ENCODE measurements at places on chromosomes 16 and 17.

DNA sequence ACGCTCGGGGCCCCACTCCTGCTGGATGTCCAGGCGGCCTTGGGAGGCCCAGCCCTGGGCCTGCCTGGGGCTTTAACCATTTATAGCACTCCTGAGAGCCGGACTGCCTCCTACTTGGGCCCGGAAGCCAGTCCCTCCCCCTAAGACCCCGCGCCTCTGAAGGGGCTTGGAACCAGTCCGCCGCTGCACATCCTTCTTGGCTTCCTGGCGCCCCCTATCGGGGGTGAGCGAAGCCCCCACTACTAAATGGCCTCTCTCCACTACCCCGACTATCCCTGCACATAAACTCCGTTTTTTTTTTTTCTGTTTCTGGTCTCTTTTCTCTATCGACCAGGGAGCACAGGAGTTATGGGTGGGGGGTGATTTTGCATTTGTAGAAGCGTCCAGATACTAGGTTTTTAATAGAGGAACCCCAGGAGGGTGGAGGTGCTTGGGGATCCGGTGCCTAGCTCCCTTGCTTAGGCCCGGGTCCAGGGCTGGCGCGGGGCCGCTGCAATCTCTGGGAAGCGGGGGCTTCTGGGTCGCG, 633 bp upstream of the NOL3 start:
- DNase-seq, result no peak

- DNase-seq, result no peak
Measured at GRCh38 chr17:4986403-4986802, 1.1 kb downstream of the CAMTA2 start.

DNA sequence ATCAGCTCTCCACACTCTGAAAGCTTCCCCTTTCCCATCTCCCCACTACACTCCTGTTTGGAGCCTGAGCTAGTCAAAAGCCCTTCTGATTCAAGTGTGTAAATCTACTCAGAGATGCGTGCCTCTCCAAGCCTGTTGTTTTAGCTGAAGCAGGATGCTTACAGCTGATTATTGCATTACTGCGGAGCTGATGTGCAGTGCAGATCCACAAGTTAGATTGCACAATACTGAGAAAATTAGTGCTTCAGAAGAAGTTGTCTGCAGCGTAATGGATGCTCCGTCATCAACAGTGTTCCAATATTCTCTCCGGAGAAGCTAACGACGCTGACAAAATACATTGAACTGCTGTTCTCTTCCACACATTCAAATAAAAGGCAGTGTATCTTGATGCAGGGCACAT, 44.8 kb upstream of the NLRP1 start:
- no peak for DNase-seq

- DNase-seq, result no peak
Measured at GRCh38 chr17:27282054-27282551, 11.8 kb upstream of the WSB1 start.

- no peak for DNase-seq
Measured at GRCh38 chr16:13113741-13114140, 212.3 kb downstream of the SHISA9 start.

DNA sequence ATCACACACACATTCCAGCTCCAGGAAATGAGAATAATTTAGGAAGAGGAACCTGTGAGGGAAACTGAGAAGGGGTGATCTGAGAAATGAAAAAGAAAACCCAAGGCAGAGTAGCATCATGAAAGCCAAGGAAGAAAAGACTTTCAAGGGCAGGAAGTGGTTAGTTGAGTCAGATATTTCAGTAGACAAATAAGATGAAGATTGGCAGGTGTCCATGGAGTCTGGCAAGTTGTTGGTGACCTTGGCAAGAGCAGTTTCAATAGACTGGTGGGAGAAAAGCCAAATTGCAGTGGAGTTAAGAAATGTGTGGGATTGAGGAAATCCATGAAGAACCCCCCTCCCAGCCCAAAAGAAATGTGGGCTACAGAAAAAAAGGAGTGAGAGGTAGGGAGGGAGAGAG, 10.7 kb downstream of the GNAO1 start:
- DNase-seq, result no peak

DNA sequence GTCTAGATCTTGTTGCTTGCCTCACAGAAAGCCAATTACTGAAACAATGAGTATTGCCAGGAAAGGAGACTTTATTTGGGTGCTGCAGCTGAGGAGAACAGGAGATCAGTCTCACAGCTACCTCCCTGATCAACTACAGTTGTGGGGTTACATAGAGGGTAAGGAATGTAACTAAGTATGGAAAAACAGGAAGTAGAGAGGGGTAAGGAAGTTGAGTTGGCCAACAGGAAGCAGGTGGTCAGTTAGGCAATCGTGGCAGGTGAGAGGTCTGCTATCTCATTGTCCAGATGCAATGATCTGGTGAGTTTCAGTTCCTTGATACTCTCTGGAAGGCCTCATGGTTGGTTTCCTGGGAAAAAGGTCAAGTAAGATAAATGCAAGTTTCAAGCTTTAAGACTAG, 333.1 kb upstream of the GOT2 start:
- DNase-seq, result no peak

DNA sequence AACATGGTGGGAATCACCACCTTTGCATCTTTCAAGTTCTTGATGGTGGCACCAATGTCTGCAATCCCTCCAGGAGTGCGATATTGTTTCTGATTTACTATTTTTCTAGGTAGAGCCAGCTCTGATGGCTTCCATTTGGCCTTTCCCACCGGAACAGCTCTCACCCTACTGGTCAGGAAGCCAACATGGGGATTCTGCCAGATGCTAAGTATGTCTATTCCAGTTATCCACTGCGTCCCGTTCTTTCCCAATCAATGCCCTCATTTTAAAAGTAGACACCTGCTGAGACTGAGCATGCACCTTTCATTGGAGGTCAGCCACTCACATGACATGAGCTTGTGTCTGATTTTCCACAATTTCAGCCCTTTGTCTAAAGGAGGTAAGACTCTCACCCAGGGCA, 23.5 kb downstream of the ZZEF1 start:
- DNase-seq, result no peak

DNA sequence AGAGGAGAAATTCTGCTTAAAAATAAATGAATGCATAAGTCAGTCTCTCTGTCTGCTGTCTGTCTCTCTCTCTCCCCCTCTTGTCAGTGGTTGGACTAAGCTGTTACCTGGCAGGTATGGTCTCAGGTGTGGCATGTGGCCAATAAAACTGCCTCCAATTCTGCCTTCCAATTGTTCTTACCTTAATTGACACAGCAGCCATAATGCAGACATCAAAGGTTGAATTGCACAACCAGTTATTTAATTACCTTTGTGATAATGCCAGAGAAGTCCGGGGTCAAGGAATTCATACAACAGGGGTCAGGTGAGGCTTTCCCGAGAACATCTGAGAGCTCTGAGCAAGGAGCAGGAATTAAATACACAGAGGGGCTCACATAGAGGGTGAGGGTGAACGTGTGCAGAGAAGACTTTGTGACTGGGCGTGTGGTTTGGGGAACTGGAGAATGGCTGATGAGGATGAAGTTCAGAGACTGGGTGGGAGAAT, 78.8 kb upstream of the CDYL2 start:
- DNase-seq, result no peak

DNA sequence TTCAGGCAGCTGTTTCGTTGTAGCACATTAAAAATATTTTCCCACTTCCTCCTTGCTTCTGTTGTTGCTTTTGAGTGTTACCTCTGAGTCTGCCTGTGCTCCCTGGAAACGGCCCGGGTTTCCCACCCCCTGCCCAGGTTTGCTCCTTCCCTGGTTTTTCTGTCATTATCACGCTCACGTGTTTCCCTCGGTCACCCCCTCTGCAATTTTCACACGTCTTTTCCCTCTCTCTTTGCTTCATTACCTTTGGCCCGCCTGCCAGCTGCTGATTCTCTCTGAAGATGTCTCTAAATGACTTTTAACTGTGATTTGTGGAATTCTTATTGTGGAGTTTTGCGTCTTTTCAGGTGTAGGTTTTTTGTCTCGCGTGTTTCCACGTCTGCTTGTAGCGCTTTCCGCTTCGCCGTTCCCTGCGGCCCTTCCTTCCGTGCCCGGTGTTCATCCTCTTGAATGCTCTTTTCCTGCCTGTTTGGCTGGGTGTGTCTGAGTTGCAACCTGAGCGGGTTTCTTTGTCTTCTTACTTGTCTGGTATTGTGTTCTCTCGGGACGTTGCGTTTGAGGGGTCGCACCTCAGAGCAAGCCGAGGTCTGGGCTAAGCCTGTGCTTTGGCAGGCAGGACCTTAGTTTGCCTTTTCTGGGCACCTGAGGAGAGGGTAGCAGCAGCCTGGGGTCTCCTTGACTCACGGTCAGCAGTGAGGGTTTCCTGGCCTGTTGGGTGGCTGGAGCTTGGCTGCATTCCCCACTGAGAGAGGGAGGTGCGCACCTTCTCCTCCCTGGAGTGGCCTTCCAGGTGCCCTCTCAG, 96.3 kb upstream of the ZNF750 start:
- no peak for DNase-seq

DNA sequence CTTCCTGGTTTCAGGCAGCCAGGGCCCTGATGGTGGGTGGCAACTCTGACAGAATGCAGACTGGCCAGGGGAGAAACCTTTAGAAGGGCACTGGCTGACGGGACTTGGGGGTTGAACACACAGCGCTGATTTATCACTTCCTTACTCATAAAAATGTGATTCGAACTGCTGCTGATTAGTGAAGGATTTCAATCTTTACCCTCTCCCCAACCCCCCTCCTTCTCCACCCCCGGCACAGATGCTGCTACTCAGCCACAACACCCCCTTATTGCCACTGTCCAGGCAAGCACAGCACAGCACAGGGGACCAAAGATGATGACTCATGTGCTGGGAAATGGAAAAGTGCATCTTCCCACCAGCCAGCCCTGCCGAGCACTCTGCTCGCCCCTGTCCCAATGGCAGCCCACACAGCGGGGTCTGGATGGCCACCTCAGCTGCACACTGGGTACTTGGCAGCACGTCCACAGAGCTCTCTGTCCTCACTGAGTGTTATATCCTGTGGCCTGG, 70.1 kb downstream of the SMG6 start:
- no peak for DNase-seq

DNA sequence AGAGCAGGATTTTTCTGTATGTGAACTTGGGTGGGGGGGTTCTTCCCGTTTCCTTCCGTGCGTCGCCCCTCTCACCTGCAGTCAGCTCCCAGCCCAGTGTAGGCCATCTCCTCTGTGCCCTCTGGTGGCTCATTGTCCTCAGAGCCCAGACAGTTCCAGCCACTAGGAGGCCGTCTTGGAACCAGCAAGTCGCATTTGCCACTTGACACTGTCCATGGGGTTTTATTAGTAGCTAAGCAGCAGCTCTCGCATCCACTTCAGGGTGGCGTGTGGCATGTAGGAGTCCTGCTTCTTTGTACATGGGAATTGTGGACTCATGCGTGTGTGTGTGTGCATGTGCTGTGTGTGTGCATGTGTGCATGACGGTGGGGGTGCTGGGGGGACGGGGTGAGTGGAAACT, 74.0 kb downstream of the SEC14L1 start:
- no peak for DNase-seq

GRCh38 chr17:18027280-18027679, 11.7 kb downstream of the ATPAF2 start:
- no peak for DNase-seq

GRCh38 chr17:64771980-64772844, 110.1 kb upstream of the SMURF2 start:
- DNase-seq, result no peak

DNA sequence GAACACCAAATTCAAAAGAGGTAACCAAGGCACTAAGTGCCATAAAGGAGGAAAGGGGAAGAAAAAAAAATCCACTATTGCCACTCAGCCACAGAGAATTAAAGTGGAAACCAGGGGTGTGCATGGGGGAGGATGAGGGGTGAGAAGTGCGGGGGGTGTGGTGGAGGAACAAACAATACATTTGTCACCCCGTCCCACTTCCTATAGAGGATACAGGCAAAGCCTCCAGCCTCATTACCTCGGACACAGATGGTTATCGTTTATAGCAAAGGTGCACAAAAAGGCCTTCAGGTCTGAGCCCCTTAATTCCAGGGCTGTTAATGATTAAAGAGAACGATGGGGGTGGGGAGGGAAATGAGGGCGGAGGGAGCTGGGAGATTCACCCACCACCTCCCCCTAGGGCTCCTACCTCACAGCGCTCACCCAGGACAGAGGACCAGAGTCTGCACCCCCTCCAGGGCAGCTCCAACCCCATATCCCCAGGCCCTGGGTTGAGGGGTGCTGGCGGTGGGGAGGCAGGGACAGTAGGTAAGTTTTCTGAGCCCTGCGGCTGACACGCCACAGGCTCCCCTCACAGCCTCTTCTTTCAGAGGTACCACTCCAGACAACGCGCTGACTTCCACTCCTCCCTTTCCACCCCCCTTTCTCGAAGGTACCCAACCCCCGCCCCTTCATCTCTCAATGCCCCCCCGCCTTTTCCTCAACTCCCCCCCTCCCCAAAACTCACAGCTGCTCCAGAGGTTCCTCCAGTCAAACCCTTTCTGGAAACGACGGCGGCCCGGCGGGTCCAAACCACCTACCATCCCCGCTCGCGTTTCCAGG, 470 bp downstream of the DCUN1D3 start:
- DNase-seq, result no peak

GRCh38 chr16:85188822-85189672, 76.8 kb upstream of the CIBAR2 start:
- no peak for DNase-seq

- no peak for DNase-seq
Measured at GRCh38 chr16:26809461-26809860, 257.3 kb upstream of the C16orf82 start.

GRCh38 chr17:13671771-13672170, 70.0 kb upstream of the HS3ST3A1 start:
- DNase-seq, result no peak

- DNase-seq, result no peak
Measured at GRCh38 chr17:60256174-60256573, 106.4 kb downstream of the CA4 start.

DNA sequence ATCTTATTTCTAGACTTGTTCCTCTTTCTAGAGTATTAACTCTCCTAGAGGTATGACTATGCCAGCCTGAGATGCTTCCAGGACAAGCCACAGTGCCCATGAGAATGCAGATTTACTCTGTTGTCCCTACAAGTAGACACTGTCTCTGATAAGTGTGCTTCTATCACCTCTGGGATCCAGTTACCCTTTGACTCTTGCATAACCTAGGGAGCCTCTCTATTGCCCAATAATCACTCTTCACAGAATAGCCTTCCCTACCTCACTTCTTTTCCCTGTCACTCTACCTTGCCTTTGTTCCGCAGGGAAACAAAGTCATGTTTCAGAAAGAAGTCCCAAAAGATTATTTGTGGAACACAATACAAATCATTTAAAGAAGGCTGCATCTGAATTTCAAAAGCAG, 1.6 kb upstream of the KRT34 start:
- no peak for DNase-seq

DNA sequence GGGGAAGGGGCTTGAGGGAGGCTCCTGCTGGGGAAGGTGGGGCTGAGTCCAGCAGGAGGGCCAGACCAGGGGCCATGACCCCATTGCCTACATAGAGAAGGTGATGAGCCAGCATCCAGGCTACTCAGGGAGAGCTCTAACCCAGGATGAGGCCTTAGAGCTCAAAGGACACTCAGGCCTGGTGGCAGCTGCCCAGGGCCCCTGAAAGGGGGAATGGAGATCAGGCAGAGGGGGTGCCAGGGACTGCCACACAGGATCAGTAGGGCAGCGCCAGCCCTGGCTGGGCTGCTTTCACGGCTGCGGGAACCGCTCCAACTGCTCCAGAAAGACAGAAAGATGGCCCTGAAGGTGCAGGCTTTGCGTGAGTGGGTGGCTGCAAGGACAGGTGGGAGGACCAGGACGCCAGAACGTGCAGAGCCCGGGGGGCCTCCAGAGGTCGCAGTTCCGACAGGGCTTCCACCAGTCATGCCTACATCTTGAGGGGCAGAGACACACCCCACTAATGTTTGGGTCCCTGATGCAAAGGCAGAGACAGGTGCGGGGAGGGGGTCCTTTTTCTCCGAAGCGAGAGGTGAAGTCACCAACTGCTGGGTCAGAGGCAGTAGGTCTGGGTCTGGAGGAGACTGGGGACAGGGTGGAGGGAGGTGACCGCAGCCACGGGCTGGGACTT, 882 bp upstream of the ATP6V0C start:
- no peak for DNase-seq

GRCh38 chr16:85234310-85235204, 122.3 kb upstream of the CIBAR2 start:
- no peak for DNase-seq

Measured in NCI-H2081 treated with DMSO at 0.1 percent for 48 hours (cell line).